ENCODE measurements at places on chromosomes 2 and 18.

- no peak for DNase-seq
These were observed 17.6 kb upstream of the CTDP1 start for GRCh38 chr18:79662034-79662433.

DNA sequence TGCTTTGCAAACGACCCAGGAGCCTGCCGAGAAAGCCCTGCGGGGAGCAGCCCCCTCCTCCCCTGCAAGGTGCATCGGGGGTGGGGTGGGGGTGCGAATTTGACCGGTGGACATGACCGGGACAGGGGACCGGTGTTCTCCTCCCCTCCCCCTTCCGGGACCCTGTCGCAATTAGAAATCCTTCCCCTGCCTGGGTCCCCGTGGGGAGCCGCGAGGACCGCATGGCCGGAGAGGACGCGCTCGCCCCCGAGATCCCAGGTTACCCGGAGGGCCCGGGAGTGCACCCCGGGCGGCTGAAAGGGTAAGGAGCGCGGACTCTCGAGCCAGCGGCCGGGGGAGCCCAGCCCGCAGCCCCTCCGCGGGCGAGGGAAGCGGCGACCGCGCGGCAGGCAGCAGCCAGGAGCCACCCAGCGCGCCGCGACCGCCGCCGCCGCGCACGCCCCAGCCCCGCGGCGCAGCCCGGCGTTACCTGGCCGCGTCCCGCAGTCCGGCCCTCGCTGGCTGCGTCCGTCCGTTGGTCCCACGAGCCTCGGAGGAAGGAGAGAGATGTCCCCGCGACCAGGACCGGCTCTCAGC is 482 bp downstream of the DLGAP1 start:
- DNase-seq, result no peak

DNA sequence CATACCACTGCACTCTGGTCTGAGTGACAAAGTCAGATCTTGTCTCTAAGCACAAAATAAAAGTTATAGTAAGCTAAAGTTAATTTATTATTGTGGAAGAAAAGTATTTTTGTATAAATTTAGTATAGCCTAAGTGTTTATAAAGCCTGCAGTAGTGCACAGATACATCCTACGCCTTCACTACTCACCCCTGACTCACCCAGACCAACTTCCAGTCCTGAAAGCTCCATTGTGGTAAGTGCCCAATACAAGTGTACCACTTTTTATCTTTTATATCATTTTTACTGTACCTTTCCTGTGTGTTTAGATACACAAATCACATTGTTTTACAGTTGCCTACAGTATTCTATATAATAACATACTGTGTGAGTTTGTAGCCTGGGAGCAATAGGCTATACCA is 57.5 kb downstream of the UBE2E3 start:
- no peak for DNase-seq

- DNase-seq, result no peak
These were observed 27.2 kb downstream of the SCYGR8 start for GRCh38 chr2:227772932-227773331.

DNA sequence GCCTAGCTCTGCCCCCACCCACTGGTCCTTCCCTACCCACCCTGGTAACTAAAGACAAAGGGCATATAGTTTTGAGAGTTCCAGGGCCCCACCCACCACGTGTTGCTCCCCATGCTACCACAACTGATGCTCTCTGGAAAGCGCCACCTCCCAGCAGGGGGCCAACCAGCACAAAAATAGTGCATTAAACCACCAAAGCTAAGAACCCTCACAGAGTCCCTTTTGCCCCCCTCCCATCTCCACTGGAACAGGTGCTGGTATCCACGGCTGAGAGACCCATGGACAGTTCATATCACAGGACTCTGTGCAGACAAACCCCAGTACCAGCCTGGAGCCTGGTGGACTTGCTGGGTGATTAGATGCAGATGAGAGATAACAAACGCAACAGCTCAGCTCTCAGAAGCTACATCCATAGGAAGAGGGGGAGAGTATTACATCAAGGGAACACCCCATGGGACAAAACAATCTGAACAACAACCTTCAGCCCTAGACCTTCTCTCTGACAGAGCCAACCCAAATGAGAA is 715.9 kb downstream of the NUP35 start:
- no peak for DNase-seq

GRCh38 chr2:96642564-96643360 is at the start of gene FER1L5:
Gene FER1L5, plus strand, starts transcription at chr2:96642764. Its CDS starts 73 bp downstream, at chr2:96642837.
- DNase-seq, result no peak

- no peak for DNase-seq
These were observed 3.5 kb downstream of the LOXL3 start for GRCh38 chr2:74550231-74550630.

DNA sequence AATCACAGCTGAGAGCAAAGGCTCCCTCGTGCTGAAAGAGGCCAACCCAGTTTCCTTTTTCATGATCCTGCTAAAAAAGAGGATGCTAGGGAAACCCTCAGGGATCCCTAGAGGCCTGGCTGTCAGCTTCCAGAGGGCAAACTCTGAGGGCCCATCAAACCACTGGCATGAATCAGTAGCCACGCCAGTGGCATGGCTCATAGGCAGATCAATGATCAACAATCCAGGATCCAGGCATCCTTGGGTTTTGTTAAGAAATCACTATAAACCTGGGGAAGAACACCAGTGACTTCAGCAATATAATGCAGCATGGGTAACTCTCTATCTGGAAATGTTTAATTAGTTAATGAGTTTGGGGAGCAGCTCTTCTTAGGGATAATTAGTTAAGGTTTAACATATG is 286.5 kb downstream of the C1D start:
- DNase-seq, result no peak

- DNase-seq, result no peak
These were observed 11.9 kb upstream of the CREG2 start for GRCh38 chr2:101399021-101399799.

GRCh38 chr2:26598996-26599373 is 42.2 kb downstream of the CIB4 start:
- no peak for DNase-seq

DNA sequence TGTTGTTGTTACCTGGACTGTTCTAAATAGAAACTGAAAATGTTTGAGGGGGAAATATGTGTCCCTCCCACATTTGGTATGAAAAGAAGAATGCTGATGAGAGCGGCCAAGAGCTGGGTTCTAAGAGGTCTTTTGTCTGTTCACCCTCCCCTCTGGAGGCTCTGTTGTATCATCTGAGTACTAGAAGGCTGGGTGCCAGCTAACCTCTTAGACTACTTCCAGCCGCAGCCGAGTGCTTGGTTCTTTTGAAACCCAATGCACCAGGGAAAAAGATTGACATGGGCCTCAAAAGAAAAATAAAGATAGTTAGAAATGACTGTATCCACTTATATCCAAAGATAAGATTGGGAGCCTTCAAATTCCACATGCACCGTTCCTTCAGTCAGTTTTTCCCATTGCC is 255.9 kb downstream of the TXNL1 start:
- no peak for DNase-seq

DNA sequence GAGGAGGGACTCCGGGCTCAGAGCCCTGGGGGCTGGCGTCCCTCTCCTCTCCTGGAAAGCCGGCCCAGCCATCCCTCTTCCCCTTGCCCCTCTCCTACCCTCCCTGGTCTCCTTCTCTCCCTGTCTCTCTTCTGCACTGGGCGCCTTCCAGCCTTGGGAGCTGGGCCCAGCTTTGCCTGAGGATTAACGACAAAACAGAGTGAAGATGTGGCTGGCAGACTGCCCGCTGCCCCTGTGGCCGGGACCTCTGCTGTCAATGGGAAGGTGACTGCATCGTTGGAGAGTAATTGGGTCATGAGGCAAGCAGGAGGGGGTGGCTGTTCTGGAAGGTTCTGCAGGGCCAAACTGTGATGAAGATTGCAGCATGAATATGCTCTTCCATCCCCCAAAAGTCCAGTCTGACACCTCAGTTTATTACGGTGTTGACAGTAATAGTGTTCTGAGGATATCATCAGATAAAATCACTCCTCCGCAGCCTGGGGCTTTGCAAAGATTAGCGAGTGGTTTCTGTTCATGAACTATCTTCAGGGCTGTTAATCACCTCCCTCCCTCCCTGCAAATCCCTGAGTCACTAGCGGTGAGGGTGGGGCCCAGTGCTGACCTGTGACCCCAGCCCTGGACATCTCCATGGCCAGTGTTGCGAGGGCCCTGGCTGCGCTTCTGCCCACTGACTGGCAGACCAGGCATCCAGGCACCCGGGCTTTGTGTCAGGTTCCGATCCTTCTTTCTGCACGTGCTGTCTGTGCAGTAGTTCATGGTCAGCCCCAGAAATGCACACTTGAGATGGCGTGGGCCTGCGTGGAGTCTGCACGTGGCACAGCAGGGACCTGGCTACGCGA is 23.0 kb downstream of the RTP5 start:
- DNase-seq, result no peak

GRCh38 chr2:151730262-151730975 is 3.9 kb downstream of the NEB start:
- DNase-seq, result no peak

- DNase-seq, result no peak
These were observed 90.1 kb upstream of the KLF7 start for GRCh38 chr2:207255565-207256470.

- DNase-seq, result peak; percentile 69
These were observed 857 bp upstream of the CROCC2 start for GRCh38 chr2:240905176-240905781.

DNA sequence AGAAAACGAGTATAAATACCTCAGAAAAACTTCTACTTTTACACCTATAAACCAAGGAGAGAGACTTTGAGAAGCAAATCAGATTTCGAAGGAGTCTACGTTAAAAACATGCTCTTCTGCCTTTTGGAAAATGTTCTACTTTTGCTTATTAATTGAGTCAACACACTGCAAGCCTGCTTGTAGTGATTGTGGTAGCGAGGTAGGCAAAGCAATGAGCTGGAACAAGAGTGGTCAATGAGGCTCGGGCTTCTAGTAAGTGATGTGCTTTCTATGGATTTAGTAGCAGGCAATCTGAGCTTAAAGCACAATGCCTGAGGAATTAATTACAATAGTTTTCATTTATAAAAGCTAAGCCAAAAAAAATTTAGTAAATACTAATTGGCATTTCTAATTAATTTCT is 103.4 kb upstream of the TFCP2L1 start:
- DNase-seq, result no peak

GRCh38 chr18:79517341-79517740 is 121.6 kb downstream of the NFATC1 start:
- no peak for DNase-seq

- no peak for DNase-seq
These were observed 110.5 kb downstream of the TACR1 start for GRCh38 chr2:75088791-75089190.

GRCh38 chr18:37489011-37489410 is 76.6 kb downstream of the CELF4 start:
- DNase-seq, result no peak
